ENCODE measurements at places on chromosomes 12 and 14. TPM values are rescaled to one million over a fixed set of nuclear protein-coding genes. Genes with fewer than 3 reads are reported as not detected.

TSPAN8 gene
- total RNA-seq: not detected

KRT8 gene
- total RNA-seq: 0.56 TPM

SLC6A15 gene
- 0.43 TPM for total RNA-seq

CABP1 gene
- total RNA-seq: 0.90 TPM

ENDOU gene
- not detected for total RNA-seq

STRN3 gene
- total RNA-seq: 17.9 TPM

PITPNM2 gene
- total RNA-seq: 8.3 TPM

HAL gene
- 0.40 TPM for total RNA-seq

DNAJC22 gene
- total RNA-seq: not detected

C3AR1 gene
- 0.33 TPM for total RNA-seq

ACOT2 gene
- total RNA-seq: 2.8 TPM

HOMEZ gene
- 13.7 TPM for total RNA-seq
